ENCODE measurements at places on chromosomes 3 and 15.

- H3K36me3 ChIP-seq, result no peaks in the 10 kb centered on the region
- no peak for DNase-seq
- no peaks in the 10 kb centered on the region for H3K4me1 ChIP-seq
- H3K27ac ChIP-seq, result no peak within 1 kb of the TSS
- no peak within 1 kb of the TSS for H3K4me3 ChIP-seq
Measured at GRCh38 chr3:187702507-187703033, at the start of gene RTP2. Gene RTP2, minus strand, starts transcription at chr3:187702557. Its CDS starts 429 bp downstream, at chr3:187702128.

GRCh38 chr15:75801859-75802593 is 41.2 kb upstream of the UBE2Q2 start:
- peak overlapping the region; percentile 38 for H3K4me3 ChIP-seq
- H3K27me3 ChIP-seq, result peaks cover 26% of the 10 kb centered on the region
- no peaks in the 10 kb centered on the region for H3K36me3 ChIP-seq
- H3K27ac ChIP-seq, result no peak overlapping the region
- no peaks in the 10 kb centered on the region for H3K4me1 ChIP-seq
- peak; percentile 83 for DNase-seq

DNA sequence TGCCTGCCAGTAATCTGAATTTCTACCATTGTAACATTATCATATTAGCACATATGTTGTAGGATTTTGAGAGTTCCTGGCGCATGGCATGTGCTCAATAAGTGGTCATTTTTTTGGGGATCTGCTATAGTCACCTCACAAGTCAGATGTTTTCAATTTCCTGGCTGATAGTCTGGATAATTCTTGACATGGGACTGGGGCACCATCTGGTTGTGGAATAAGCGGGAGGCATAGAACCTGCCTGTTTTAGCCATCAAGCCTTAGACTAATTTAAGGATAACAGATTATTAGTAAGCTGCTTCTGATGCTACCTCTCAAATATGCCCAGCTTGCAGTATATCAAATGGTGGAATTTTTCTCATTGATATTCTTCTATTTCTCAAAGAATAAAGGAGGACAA is 39.1 kb downstream of the GASK1A start:
- H3K27ac ChIP-seq, result no peak overlapping the region
- no peaks in the 10 kb centered on the region for H3K4me1 ChIP-seq
- H3K36me3 ChIP-seq, result no peaks in the 10 kb centered on the region
- DNase-seq, result no peak
- no peak overlapping the region for H3K4me3 ChIP-seq
- H3K27me3 ChIP-seq, result no peaks in the 10 kb centered on the region

DNA sequence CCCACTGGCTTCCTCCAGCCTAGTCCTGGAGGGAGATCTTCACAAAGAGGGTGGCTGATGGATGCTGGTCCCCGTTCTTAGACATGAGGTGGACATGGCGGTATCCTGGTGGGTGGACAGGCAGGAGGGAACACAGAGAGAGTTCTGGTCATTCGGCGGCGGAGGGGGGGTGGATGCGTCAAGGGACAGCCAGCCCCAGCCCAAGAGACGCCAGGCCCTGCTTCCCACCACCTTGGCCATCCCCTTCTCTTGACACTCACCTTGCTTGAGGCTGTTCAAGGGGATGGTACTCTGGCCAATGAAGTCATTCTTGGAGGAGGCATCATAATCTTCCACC is 17.1 kb downstream of the VILL start:
- H3K4me3 ChIP-seq, result no peak overlapping the region
- no peaks in the 10 kb centered on the region for H3K27me3 ChIP-seq
- peaks cover 5% of the 10 kb centered on the region for H3K36me3 ChIP-seq
- H3K4me1 ChIP-seq, result peaks cover 21% of the 10 kb centered on the region

DNA sequence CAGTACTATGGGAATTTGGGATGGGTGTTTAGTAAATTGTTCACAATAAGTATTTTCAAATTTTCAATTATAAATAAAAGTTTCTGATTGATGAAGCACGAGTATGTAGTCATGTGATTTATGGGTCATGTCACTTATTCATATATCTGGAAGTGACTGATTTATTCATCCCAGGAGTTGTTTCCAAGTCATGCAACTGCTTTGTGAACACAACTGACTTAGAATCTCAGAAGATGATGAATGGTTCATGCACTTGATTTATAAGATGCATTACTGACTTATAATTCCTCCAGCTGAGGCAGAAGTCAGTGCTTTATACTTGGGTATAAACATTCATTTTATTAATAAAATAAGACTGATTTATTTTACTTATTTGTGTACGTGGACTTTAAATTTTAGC is 137.8 kb upstream of the CBLB start:
- H3K4me1 ChIP-seq, result peaks cover 12% of the 10 kb centered on the region
- peak overlapping the region; percentile 42 for H3K27ac ChIP-seq
- no peaks in the 10 kb centered on the region for H3K27me3 ChIP-seq
- H3K36me3 ChIP-seq, result no peaks in the 10 kb centered on the region
- no peak for DNase-seq
- H3K4me3 ChIP-seq, result no peak overlapping the region

GRCh38 chr3:167198949-167199600 is 181.0 kb downstream of the ZBBX start:
- DNase-seq, result no peak
- H3K4me3 ChIP-seq, result no peak overlapping the region
- H3K36me3 ChIP-seq, result no peaks in the 10 kb centered on the region
- H3K27ac ChIP-seq, result no peak overlapping the region

GRCh38 chr3:173711619-173712018 is 314.1 kb downstream of the NLGN1 start:
- H3K4me3 ChIP-seq, result no peak overlapping the region
- no peak overlapping the region for H3K27ac ChIP-seq
- H3K4me1 ChIP-seq, result peaks cover 4% of the 10 kb centered on the region
- H3K27me3 ChIP-seq, result peaks cover 66% of the 10 kb centered on the region
- H3K36me3 ChIP-seq, result no peaks in the 10 kb centered on the region

DNA sequence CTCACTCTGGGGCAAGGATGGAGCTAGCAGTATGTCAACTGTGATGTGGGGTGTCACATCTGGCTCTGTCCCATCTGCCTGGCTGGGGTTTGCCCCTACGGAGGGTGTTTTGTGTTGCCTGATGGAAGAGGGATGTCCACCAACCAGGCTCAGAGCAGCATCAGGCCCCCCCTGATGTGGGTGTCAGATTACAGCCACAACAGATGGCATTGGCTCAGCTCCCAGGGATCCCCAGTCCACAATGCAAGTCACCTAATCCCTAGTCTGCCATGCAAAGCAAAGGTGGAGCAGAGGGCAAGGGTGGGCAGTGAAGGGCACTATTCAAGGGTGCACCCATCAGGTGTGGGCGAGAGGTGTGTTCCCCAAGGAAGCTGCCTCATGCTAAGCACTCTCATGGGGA is 48.9 kb upstream of the AMOTL2 start:
- H3K27ac ChIP-seq, result no peak overlapping the region
- no peak overlapping the region for H3K4me3 ChIP-seq
- H3K27me3 ChIP-seq, result no peaks in the 10 kb centered on the region
- peaks cover 6% of the 10 kb centered on the region for H3K4me1 ChIP-seq
- DNase-seq, result peak; percentile 57

Measured in MCF 10A (cell line).